ENCODE measurements at places on chromosomes 6 and 20. TPM values are rescaled to one million over a fixed set of nuclear protein-coding genes. Genes with fewer than 3 reads are reported as not detected.

- no peak for DNase-seq
These were observed 199.2 kb upstream of the SUPT3H start for GRCh38 chr6:45576648-45577624.

GRCh38 chr6:91392951-91393350, 806.1 kb upstream of the MAP3K7 start:
- DNase-seq = no peak

The SOX18 gene
- total RNA-seq = not detected

DNA sequence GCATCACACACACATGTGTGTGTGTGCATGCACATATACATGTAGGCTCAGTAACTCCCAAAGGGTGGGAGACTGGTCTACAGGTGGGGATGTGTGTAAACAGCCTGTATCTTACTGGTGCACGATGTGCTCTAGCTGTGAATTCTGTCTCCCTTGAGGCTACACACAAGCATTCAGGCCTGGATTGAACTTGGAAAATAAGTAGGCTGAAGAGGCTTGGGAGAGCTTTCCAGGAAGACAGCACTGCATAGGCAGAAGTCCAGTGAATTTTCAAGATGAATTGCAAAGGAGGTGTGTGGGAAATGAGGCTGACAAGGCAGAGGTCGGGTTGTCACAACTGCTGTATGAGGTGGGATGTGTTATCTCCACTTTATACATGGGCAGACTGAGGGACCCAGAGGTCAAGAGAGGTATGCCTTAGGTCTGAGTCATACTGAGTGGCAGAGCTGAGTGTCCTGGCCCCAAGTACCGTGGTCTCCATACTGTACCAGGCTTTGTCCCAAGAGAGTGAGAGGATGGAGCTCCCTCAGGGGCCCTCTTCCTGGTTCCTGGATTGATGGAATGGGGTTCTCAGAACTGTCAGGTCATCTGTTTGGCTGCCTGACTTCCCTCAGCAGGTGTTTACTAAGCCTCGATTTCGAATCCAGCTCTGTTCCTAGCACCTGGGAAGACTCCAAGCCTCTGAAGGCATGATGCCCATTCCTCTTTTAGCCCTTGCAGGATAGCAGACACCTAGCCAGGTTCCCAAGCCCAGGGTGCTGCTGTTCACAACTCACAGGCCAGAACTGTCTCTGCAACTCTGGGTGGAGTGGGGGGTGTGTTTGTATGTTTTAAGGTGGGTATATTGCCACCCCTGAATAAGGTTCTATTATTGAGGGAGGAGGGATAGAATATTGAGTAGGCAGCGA, 14.4 kb downstream of the SNPH start:
- peak; percentile 72 for DNase-seq

DNA sequence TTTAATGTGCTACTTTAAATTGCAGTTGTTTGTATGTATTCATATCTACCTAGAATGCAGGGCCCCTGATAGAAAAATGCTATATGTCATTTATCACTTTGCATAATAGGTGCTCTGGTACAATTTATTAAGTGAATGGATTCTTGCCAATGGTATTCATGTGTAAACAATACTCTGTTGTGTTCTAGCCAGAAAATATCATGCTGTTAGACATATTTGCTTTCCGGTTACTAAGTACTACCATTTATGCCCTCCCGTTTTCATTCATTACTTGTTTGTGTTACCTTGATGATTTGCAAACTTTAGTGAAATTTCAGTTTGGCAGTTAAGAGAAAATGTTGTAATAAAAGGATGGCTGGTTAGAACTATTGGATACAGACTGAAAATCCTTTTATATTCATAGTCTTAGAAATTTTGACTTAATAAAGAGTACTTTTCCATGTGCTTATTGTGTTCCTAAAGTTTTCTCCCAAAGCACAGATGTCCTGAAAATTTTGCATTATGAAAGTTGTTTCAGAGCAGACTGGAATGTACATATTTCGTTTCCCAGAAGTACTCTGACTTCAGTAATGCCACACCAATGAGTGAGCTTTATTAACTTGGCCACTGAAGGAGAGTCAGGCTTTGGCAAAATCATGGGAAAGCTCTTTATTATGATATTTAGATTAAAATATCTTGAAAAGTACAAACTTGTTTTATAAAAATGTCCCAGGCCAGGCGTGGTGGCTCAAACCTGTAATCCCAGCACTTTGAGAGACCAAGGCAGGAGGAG, 31.5 kb downstream of the RPF2 start:
- DNase-seq = no peak

DNA sequence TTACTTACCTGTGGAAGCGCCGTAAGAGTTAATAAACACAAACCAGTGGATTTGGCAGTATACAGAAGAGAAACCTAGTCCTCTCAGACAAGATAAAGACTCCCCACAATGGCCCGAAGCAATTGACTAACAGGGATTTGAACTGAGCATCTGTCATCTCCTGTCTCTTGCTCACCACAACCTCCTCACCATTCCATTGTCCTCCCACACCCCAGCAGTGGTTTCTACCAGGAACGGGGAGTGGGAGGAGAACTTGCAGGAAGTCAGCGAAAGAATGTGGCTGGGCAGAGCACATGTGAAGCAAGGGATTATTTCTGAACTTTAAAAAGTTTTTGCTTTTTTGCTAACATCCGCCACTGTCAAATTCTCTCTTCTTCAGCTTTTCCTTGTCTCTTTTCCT, 24.6 kb upstream of the TAAR1 start:
- DNase-seq = peak; percentile 91

All from M059J (cell line).